ENCODE measurements at places on chromosomes 1 and 21.

GRCh38 chr1:203636291-203636690 lies 9.7 kb downstream of the ATP2B4 start:
- no peak for DNase-seq

DNA sequence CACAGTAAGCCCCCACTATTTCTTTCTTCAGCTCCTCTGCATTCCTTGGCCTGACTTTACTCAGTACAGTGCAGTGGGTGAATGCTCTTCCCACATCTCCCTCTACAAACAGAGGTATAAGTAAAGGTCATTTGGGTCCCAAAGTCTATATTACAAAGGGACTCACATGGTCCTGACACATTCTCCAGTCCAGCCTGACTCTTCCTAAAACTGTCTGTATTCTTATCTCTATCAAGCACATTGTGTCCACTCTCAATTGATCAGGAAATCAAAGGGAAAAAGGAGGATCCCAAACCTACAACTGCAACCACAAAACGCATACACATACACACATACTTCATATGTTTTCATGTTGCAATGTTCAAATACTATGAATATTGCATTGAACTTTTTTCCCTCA lies 49.4 kb downstream of the FRRS1 start:
- DNase-seq, result no peak

GRCh38 chr1:203081465-203082230 lies 4.2 kb downstream of the MYOG start:
- DNase-seq, result no peak

GRCh38 chr1:7265771-7266371 lies 480.6 kb downstream of the CAMTA1 start:
- peak; percentile 85 for DNase-seq

GRCh38 chr1:158998781-158999161 lies 10.9 kb upstream of the IFI16 start:
- peak; percentile 62 for DNase-seq

DNA sequence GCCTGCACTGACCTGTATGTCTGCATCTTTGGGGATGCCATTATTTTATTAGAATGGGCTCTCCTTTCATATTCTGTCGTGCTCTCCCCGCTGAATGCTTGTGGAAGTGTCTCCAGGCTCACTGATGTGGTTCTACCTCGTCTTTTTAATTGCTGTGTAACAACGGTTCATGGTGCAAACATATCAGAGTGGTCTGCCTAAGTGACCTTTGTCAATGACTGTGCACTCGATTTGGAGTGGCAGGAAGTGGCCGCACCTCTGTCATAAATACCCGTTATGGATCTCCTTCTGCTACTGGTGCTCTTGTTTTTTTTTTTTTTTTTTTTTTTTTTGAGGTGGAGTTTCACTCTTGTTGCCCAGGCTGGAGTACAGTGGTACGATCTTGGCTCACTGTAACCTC lies 38.3 kb downstream of the SPSB1 start:
- DNase-seq, result no peak

DNA sequence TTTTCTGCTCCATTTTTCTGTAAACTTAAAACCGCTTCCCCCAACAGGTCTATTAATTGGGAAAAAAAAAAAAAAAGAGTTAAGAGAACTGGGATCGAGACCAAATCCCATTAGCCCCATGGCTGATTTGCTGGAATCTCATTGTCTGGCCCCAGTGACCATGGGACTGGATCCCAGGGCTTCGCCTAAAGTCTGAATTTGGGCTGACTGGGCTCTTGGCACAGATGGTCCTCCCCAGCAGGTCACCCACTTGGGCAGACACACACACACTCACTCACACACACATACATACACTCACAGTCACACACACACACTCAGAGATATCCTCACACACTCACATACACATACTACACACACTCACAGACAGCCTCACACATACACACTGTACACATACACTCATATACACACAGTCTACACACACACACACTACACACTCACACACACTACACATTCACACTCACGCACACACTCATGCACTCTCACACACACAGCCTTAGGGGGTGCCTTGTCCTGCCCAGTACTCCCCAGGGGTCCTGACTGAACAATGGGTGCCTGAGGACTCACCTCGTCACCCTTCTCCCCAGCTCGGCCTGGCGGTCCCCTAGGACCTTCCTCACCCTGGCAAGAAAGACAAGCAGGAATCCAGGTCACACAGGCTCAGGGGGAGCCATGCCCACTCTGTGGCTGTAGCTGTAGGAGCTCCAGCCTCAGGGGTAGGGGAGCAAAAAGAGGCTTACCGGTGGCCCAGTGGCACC lies 7.5 kb downstream of the COL9A2 start:
- DNase-seq, result no peak

- DNase-seq, result no peak
Measured at GRCh38 chr1:205142102-205142469, 20.3 kb upstream of the RBBP5 start.

DNA sequence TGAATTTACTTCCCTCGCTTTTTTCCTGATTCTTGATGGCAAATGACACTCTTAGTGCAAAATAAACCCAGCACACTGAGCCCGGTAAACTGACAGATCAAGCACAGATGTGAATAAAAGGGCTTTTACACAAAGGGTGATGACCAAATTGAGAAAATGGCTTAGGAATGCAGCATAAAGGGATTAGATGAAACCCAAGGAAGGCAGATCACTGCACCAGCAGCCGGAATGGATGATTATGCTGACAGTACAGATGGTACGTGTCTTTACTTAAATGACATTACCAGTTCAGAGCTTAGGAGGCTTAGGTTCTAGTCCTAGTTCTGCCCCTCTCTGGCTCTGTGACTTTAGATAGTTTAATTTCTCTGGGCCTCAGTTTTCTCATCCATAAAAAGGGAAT lies 12.0 kb downstream of the PKP1 start:
- DNase-seq, result peak; percentile 61

GRCh38 chr1:54792686-54793282 lies 8.3 kb downstream of the TTC22 start:
- DNase-seq, result no peak

- peak; percentile 33 for DNase-seq
Measured at GRCh38 chr1:232600424-232601258, 29.3 kb downstream of the SIPA1L2 start.

- no peak for DNase-seq
Measured at GRCh38 chr1:159951551-159951950, 2.5 kb downstream of the SLAMF9 start.

DNA sequence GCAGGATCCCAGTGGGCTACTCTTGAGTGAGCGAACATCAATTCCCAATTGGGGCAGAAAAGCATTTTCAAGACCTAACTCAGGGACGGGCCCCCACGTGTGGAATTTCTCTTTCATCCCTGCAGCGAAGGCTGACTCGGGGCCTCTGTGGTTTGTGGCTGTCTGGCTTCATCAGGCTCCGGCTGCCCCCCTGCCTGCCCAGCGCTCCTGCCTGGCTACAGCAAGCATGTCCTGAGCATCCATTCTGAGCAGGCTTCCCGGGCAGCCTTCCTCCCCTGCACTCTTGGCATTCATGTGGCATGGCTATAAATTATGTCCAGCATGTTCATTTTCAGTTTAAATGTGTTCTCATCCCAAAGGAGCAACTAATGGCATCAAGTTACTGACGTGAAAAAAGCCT lies 588.1 kb downstream of the KIF26B start:
- DNase-seq, result peak; percentile 80

DNA sequence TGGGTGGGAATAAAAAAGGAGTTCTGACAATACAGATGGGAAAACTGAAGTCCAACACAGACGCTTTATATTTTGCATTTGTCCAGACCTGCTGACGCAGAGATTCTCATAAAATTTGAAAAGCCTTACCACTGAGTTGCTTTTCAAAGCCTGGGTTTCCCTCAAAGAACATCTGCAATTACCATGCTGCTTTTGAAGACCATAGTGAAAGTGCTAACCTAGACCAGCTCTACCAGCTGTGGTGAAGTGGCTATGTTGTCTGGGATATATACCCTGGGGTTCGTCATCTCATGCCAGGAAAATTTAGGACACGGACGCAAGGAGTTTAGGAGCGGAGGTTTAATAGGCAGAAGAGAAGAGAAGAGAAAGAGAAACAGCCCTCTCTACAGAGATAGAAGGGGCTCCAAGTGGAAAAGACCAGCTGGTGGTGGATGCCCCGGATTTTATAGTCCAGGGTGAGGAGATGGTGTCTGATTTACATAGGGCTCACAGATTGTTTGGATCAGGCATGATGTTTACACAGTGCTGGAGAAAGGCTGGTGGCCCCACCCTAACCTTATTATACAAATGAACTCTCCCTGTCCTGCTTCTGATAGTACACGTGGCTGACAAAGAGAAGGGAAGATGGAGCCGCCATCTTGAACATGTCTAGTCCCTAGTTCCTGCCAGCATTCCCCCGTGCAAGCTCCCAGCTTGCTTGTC lies 73.8 kb downstream of the AK4 start:
- DNase-seq, result no peak

GRCh38 chr1:85433096-85433495 lies 31.9 kb downstream of the DDAH1 start:
- DNase-seq, result no peak

- no peak for DNase-seq
Measured at GRCh38 chr1:153028766-153029165, 2.2 kb upstream of the SPRR1B start.

- DNase-seq, result peak; percentile 96
Measured at GRCh38 chr21:45154511-45155508, 80.4 kb downstream of the ADARB1 start.

GRCh38 chr1:198495631-198496030 lies 44.8 kb downstream of the ATP6V1G3 start:
- peak; percentile 20 for DNase-seq

GRCh38 chr1:244273845-244274619 lies 177.7 kb downstream of the ADSS2 start:
- peak; percentile 95 for DNase-seq

DNA sequence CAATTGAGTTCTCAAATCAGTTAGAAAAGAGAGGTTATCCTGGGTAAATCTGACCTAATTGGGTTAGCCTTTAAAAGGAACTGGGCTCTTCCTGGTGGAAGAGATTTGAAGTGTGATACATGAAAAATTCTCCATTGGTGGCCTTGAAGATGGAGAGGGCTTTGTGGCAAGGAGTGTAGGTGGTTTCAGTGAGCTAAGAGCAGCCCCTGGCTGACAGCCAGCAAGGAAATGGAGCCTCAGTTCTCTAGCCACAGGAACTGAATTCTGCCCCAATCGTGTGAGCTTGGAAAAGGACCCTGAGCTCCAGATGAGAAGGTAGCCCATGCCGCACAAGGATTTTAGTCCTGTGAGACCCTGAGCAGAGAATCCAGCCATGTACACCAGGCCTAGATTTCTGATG lies 12.7 kb upstream of the HYI start:
- DNase-seq, result no peak

DNA sequence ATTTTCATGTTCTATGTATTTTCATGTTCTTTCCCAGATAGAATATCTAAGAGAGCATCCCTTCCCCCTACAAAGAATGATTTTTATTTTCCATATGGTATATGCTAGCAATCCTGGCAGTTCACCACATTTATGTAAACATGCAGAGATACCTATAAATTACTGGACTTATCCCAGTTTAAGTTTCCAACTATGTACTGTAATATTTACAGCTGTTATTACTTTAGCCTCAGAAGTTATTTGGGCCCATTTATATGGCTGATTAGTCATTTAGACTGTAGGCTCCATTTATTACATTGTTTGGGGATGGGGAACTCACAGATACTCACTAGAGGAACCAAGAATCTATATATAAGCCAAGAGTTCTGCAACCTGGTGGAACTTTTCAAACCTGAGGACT lies 84.8 kb upstream of the WARS2 start:
- no peak for DNase-seq

- DNase-seq, result no peak
Measured at GRCh38 chr1:232346844-232347243, 283.1 kb downstream of the SIPA1L2 start.

Measured in fibroblast of skin of back (primary cell).